ENCODE measurements at places on chromosomes 6 and 20.

DNA sequence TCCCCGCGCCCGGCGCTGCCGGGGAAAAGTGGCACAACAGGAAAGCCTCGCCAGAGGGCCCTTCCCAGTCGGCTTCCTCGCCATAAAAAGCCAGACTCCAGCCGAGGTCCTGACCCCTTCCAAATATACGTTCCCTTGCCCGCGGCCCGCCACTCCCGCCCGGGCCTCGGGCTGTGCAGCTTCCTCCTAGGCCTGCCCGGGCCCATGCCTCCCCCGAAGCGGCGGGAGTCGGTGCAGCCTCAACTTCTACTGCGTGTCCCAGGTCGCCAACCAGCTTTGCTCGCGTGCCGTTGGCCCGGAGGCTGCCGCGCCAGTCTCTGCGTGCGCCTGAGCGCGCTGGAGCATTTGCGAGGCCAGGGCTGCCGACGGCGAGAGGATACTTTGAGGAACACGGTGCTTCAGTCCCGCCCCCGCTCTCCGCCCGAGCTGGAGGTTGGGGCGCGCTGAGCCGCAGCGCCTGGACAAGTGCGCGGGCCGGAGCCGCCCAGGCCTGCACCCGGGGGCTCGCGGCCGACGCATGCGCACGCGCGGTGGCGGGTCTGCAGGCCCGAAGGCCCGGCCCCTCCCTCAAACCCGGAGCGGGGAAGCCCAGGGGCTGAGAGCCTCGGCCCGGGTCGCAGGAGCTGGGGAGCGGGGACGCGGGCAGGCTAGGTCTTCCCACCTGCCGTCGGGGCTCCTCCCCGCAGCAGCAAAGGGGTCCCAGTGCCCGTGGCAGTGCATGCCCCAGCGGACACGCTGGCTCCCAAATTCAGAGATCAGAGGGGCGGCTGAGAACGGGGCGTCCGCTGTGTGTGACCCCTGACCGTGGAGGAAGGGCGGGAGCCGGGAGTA, 10.2 kb downstream of the FOXC1 start:
- DNase-seq = no peak

GRCh38 chr6:164924674-164925073, 384.7 kb downstream of the C6orf118 start:
- DNase-seq = peak; percentile 32

GRCh38 chr20:37567671-37568588, 40.3 kb upstream of the BLCAP start:
- no peak for DNase-seq

GRCh38 chr6:168711049-168711640, 270.2 kb downstream of the SMOC2 start:
- DNase-seq = no peak

DNA sequence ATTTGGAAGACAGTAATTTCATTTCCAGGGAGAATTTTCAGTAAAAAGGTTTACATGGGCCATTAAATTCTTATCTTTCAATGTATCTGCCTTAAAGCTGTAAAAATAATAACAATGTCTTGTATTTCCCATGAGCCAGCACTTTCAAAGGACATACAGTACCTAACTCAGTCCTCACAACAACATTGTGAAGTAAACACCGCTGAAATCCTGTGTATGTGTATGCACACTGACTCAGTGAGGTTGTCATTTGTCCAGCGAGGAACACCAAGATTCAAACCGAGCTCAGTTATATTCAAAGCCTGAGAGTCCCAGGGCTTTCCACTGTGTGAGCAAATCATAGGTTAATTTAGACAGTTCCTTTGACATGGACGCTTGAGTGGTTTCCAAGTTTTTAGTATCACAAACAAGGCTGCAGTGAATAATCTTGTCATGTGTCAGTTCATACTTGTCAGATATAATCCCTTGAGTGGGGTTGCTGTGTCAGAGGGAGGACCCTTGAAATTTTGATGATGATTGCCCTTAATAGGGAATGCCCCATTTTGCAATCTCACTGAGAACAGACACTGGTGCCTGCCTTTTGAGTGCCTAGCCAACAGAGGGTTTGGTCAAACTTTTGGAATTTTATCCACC, 50.0 kb upstream of the SLC22A23 start:
- DNase-seq = no peak

DNA sequence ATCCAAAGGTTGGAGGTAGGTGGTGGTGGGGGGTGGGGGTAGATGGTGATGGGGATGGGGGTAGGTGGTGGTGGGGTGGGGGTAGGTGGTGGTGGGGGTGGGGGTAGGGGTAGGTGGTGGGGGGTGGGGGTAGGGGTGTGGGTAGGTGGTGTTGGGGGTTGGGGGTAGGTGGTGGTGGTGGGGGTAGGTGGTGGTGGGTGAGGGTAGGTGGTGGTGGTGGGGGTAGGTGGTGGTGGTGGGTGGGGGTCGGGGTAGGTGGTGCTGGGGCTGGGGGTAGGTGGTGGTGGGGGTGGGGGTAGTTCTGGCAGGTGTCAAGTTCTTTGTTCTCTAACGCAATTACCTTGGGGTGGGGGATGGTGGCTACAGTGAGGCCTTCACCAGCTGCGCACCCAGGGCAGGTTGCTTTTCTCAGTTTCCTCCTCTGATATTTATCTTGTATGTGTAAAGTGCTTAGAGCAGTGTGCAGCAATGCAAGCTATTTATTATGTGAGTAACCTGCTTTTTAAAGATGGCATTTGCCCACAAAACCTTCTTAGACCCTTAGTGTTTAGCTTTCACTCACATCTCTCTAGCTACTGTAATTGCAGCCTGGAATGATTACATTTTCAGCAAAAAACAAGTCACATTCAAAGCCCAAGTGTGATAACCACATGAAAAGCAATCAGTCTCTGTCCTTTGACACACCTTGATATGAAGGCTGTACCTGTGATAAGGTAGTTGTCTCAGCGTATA, 8.2 kb upstream of the CCDC167 start:
- DNase-seq = no peak

DNA sequence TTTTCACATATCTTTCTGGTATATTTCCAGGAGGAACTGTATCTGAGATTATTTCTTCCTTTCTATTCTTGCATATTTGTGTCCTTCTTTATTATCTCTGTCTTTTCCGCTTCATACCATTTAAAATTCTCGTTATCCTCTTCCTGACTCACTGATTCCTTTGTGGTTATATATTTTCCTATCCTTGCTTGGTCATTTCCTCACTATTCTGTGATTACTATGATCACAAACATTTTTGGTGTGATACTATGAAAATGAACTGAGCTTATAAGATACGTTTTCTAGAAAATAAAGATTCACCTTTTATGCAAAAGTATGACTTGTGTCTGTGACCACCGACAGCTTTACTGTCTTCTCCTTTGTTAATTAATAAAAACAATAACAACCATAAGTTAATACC, 26.5 kb upstream of the MYCT1 start:
- no peak for DNase-seq

DNA sequence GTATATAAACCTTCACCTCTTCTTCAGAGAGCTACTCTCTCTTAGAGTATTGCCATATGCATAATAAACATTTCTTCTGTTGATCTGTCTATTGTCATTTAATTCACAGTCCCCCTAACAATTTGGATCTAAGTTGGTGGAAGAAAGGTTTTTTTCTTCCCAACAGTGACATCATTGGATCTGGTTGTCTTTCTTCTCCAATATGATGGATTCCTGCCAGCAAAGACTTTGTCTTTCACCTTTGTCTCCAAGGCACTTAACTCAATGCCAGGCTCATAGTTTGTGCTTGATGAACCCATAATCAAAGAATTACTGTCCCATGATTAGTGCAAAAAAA, 39.6 kb downstream of the ABHD12 start:
- no peak for DNase-seq

DNA sequence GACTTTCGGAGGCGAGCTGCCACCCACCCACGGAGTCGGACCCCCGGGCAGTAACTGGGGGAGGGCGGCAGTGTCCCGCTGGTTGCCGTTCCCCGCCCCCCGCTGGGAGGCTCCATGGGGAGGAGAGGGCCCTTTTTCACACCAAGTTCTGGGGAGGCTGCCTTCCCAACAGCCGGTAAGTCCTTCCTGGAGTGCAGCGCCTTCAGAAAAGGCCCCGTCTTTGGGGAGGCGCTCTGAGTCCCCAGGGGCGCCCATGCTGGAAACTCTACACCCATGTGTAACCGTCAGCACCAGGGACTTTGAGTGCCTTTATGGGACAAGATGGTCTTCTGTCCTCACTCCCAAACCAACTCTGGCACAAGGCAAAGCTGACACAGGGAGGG, 430 bp upstream of the SOX18 start:
- DNase-seq = no peak

DNA sequence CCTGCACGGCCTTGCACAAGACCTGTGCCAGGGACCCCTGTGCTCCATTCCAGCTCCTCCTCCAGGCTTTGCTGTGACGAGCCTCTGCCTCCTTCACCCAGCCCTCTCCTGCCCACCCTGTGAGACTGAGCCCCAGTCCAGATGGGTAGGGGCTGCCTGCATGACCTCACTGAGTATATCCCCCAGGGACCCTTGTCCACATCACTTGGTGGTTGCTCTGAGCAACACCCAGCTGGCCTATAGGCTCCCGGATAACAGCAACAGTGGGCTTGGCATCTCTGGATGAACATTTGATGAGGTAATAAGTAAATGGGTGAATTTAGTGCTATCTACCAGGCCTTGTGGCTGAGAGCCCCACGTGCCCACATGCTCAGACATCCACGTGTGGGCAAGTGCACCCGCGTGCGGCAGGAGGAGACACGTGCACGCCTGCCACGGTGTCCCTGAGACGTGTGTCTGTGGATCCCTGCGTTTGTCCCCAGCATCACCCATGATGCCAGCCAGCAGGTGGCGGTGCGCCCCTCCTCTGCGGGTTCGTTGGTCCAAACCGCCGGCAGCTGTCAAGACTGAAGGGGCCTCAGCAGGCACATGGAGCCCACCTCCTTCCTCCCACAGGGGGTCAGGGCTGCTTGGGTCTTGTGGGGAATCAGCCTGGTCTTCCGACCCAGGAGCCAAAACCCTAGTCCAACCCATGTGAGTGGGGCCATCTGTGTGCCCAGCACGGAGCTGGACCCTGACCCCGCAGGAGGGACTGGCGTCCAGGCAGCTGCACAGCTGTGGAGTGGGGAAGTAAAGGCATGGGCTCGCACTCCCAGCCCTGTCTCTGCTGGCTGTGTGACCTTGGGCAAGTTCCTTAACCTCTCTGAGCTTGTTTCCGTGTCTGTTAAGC, 45.9 kb downstream of the FGD2 start:
- peak; percentile 78 for DNase-seq

DNA sequence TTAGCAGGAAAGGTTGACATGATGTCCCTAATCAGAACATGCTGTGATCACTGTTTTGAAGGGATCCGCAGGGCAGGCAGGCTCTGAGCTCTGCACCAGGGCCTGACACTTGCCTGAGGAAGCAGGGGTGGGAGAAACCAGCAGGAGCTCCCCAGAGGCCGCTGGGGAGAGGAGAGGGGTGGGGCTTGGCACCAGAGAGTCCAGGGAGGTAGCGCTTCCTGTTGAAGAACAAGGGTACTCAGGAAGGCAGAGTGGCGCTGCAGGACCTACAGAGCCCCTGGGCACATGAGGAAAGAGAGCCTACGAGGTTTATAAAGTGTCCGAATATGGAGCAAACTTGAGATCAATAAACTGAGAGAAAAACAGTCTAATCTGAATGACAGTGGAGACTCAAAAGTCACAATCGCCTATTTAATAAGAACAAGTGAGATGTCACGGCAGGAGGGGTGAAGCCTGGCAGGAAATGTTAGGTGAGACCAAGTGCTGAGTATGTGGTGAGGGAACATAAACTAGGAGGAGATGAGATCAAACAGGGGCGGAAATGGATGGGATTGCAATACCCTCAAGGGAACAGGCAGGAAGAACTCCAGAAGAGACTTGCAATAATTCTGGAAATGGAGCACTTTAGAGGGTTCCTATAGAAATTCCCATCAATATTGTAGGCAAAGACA, 5.8 kb upstream of the TBXT start:
- no peak for DNase-seq

- DNase-seq = no peak
These were observed 1.4 kb downstream of the PHF20 start for GRCh38 chr20:35773154-35773751.

DNA sequence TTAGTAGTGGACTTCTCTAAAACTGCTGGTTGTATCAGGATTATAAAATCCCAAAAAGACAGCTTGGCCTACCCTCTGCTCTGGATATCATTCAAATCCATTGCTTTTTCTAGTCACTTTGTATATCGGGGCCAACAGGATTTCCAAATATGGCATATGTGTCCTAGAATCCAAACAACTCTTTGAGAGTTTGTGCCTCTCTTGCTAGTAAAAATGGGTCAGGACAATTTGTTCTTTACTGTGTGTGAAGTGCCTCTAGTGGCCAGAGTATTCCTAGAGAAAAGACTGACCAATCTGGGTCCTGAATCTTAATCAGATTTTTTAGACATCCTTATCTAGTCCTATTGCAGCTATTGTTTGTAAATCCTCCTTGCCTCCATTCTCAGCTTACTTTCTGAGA, 33.5 kb upstream of the MANEA start:
- DNase-seq = no peak

GRCh38 chr6:3316331-3316730, 57.6 kb downstream of the PSMG4 start:
- DNase-seq = no peak

DNA sequence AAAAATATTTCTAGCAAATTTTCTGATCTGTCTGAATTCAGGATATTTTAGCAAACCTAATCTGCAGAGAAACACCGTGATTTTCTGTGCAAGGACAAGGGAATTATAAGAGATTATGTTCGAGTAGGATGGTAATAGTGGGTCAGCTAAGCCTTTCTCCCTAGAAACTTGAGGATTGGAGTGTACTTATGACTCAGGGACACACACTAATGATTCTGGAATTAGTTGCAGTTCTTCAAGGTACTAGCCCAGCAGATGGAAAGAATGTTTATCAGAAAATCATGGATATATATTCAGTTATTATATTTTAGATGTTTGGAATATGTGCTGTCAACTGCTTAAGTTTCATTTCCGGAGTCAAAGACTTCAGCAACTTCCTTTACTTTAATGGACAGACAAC, 177.1 kb upstream of the MAP3K7 start:
- no peak for DNase-seq

DNA sequence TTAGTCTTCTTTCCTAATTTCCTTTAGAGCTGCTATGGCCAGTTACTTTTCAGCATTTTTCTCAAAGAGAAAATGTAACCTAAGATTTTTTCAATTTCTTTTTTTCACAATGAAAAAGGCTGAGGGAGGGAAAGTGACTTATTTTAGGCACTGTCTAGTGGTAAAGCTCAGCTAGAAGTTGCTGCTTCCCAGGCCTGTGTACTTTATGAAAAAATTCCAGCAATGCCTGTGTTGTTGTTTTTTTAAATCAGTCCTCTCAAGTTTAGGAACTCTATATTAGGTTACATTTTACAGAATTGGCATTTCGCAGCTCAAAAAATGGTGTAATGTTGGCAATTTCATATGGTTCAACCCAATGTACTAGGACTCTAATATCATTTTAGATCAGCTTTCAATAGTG, 269.6 kb downstream of the ARID1B start:
- no peak for DNase-seq

DNA sequence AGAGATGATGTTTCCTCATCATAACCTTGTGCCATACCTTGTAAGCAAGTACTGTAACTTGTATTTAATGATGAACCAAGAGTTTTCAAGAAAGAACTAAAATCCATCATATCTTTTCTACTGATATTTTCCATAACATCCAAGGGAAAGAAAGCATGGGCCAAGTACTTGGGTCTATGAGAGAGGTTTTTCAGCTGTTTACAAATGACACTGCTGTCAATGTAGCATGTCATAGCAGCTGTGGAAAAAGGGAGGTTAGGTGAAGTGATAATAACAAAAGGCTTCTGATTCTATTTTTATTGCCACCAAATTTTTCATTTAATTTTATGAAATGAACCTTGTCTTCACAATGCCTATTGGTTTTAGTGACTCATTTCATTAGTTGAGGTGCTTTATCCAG, 482.3 kb downstream of the LMBRD1 start:
- DNase-seq = no peak

Measured in NCI-H2081 (cell line).